Dorsolateral prefrontal cortex (tissue), 122 donors: ENCODE measurements at places on chromosomes 16 and 17. TPM values are rescaled to one million over a fixed set of nuclear protein-coding genes. Genes with fewer than 3 reads are reported as not detected.

GRCh38 chr16:11667824-11668622, at the start of gene SNN:
Gene SNN, plus strand, starts transcription at chr16:11668455. Its CDS starts 7,605 bp downstream, at chr16:11676060.
- DNase-seq, result peak; percentile 86

- no peak for DNase-seq
These were observed 68.2 kb downstream of the VAT1L start for GRCh38 chr16:77856438-77857160.

- no peak for DNase-seq
These were observed 113.3 kb downstream of the CCT6B start for GRCh38 chr17:34847938-34848337.

The JPT1 gene
- total RNA-seq, result 46.1 TPM

- no peak for DNase-seq
These were observed 47.9 kb downstream of the CBFA2T3 start for GRCh38 chr16:88929091-88929445.

GRCh38 chr17:79944251-79944812, 91.3 kb downstream of the TBC1D16 start:
- no peak for DNase-seq

GRCh38 chr17:49216953-49217650, 6.6 kb downstream of the ABI3 start:
- no peak for DNase-seq

- no peak for DNase-seq
These were observed 9.1 kb downstream of the TAOK2 start for GRCh38 chr16:29982560-29983419.

DNA sequence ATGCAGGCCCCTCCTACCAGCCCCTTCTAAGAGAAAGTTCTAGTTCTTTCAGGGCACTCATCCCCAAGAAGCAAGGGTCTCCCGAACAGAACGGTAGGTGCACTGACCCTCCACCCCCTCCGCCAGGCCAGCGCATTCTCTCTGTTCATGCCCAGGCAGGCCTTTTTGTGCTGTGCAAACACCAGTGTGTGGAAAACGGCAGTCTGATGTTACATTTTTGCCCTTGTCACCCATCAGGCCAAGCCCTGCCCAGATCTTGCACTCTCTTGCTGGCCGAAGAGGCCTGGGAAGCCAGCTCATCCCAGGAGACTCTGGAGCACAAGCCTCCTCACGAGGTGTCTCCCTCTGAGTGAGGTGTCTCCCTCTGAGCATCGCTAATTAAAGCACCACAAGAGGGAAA, 16.1 kb upstream of the MTSS2 start:
- no peak for DNase-seq

The USP43 gene
- total RNA-seq, result 12.7 TPM
